Naive thymus-derived CD8-positive, alpha-beta T cell (primary cell): ENCODE measurements at places on chromosomes 11 and 22.

DNA sequence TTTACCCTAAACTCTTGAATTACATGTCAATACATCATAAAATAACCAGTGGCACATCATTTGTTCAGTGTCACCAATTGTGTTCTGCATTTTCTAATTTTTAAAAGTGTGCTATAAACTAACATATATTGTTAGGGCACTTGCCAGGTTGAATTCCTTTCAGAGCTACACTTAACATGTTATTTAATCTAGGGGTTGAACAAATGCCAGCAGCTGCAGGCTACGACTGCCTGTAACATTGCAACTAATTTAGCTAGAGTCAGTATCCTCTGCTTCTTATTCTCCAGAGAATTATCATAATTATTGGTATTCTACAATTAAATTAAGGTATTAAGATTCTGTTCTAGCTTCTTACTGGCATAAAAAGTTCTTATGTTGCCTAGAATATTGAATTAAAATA lies 46.4 kb upstream of the ARHGAP42 start:
- no peak overlapping the region for H3K4me3 ChIP-seq
- H3K4me1 ChIP-seq = no peaks in the 10 kb centered on the region
- no peak for DNase-seq
- H3K27ac ChIP-seq = no peak overlapping the region
- no peaks in the 10 kb centered on the region for H3K27me3 ChIP-seq
- H3K36me3 ChIP-seq = no peaks in the 10 kb centered on the region

DNA sequence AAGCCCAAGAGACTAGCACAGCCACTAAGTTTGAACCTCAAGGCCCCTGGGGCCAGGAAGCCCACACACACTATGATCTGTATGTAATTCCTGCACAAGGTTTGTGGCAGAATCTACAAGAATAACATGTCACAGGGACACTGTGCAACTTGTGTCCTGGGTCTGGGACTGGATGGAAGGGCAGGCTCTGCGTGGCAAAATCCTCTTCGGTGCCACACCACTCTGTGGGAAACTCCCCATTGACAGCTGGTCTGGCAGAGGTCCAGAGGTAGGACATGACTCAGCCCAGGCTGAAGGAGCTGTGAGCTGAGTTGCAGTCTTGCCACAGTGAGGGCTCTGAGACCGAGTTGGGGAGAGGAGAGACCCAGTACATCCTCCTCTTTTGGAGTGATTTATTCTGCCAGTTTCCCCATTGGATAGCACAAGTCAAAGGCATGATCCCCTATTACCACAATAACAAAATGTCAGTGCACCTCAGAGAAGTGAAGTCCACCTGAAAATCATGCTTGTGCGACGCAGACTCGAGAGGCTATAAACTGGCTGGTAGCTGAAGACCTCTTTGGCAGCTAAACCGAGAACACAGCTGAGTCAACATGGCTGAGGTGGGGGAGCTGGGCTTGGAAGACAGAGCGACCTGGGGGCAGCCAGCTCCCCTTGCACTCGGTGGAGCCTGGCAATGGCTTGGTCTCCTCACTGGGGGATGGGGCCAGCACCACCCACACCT lies 23.3 kb upstream of the SERPIND1 start:
- H3K36me3 ChIP-seq = no peaks in the 10 kb centered on the region
- H3K27ac ChIP-seq = peak overlapping the region; percentile 20
- no peak overlapping the region for H3K4me3 ChIP-seq
- no peaks in the 10 kb centered on the region for H3K27me3 ChIP-seq
- peaks cover 3% of the 10 kb centered on the region for H3K4me1 ChIP-seq

DNA sequence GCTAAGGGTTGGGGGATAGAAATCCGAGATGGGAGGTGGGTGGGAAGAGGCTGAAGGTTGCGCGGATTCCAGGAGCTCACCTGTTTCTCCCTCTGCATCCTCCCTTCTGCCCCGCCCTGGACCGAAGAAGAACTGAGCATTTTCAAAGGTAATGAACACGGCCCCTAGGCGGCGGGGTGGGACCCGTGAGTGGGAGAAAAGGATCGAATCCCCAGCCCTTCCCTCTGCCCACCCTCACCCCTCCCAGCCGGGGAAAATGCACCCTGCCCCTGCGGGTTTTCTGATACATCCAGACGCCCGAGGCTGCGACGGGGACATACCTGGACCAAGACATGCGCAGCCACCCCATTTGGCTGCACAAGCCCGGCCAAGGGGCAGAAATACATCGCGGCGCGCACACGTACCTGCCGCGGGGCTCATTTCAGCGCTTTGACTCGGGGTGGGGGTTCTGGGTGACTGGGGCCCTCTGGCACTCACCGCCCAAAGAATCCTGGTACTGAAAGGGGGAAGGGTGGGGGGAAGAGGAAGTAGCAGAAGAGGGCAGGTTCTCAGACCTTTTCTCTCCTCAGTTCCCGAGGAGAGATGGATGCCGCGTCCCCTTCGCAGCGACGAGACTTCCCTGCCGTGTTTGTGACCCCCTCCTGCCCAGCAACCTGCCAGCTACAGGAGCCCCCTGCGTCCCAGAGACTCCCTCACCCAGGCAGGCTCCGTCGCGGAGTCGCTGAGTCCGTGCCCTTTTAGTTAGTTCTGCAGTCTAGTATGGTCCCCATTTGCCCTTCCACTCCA lies 6.0 kb downstream of the VSIG2 start:
- H3K4me1 ChIP-seq = peaks cover 41% of the 10 kb centered on the region
- peak overlapping the region; percentile 97 for H3K4me3 ChIP-seq
- DNase-seq = no peak
- no peaks in the 10 kb centered on the region for H3K36me3 ChIP-seq
- H3K27me3 ChIP-seq = no peaks in the 10 kb centered on the region

GRCh38 chr11:2002807-2003206 lies 5.2 kb upstream of the H19 start:
- no peak overlapping the region for H3K4me3 ChIP-seq
- no peaks in the 10 kb centered on the region for H3K4me1 ChIP-seq
- no peak for DNase-seq

GRCh38 chr11:131689049-131689925 lies 318.9 kb downstream of the NTM start:
- no peak overlapping the region for H3K27ac ChIP-seq

GRCh38 chr22:22754268-22754657 lies 109.8 kb downstream of the GGTLC2 start:
- no peaks in the 10 kb centered on the region for H3K27me3 ChIP-seq
- no peak overlapping the region for H3K4me3 ChIP-seq
- DNase-seq = no peak
- peak overlapping the region; percentile 66 for H3K27ac ChIP-seq

- no peak overlapping the region for H3K4me3 ChIP-seq
- H3K27me3 ChIP-seq = no peaks in the 10 kb centered on the region
- DNase-seq = no peak
- no peak overlapping the region for H3K27ac ChIP-seq
- H3K36me3 ChIP-seq = no peaks in the 10 kb centered on the region
Observed at GRCh38 chr22:17939011-17939410, 85.3 kb downstream of the MICAL3 start.

DNA sequence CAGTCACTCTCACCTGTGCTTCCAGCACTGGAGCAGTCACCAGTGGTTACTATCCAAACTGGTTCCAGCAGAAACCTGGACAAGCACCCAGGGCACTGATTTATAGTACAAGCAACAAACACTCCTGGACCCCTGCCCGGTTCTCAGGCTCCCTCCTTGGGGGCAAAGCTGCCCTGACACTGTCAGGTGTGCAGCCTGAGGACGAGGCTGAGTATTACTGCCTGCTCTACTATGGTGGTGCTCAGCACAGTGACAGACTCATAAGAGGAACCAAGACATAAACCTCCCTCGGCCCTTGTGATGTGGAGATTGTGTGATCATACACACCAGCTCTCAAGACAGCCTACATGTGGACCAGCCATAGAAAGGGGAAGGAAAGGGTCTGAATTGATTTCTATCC lies 113.3 kb downstream of the ZNF280B start:
- no peak overlapping the region for H3K4me3 ChIP-seq
- peaks cover 18% of the 10 kb centered on the region for H3K27me3 ChIP-seq
- DNase-seq = no peak

DNA sequence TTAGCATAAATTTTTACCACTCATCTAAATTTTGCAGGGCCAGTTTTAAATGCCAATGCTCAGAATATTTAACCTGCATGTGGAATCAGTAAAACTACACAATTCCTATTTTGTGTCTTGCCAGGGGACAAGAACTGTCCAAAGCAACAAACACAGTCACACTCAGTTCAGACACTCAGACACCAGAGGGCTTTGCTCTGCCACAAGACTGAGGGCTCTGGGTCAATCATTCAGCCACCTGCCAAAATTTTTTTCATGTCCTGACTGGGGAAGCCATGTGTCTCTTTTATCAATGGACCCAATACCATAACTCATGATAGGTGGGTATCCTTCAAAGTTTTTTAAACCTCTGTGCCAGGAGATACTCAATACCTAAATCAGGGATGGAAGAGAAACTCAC lies 304.0 kb upstream of the ANO3 start:
- no peak overlapping the region for H3K4me3 ChIP-seq
- H3K27me3 ChIP-seq = no peaks in the 10 kb centered on the region
- H3K4me1 ChIP-seq = no peaks in the 10 kb centered on the region
- no peaks in the 10 kb centered on the region for H3K36me3 ChIP-seq
- H3K27ac ChIP-seq = no peak overlapping the region

DNA sequence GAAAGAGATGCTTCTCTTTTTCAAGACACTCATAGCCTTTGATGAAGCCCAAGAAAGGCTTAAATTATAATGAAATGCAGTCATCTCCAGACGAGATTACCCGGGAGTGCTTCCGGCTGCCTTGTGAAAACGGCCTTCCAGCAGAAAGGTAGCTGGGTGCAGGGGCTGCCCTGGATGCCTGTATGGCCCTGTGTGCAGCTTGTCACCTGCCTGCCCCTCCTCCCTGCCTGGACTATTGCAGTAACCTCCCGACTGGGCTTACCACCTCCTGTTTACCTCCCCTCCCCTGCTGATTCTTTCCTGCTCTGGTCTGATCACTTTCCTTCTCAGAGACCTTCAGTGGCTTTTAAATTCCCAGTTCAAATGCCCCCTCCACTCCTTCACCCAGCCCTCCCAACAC lies 126.4 kb upstream of the SYT13 start:
- H3K27me3 ChIP-seq = peaks cover 18% of the 10 kb centered on the region
- no peaks in the 10 kb centered on the region for H3K36me3 ChIP-seq
- no peak overlapping the region for H3K4me3 ChIP-seq
- H3K4me1 ChIP-seq = no peaks in the 10 kb centered on the region
- no peak for DNase-seq
- H3K27ac ChIP-seq = no peak overlapping the region

DNA sequence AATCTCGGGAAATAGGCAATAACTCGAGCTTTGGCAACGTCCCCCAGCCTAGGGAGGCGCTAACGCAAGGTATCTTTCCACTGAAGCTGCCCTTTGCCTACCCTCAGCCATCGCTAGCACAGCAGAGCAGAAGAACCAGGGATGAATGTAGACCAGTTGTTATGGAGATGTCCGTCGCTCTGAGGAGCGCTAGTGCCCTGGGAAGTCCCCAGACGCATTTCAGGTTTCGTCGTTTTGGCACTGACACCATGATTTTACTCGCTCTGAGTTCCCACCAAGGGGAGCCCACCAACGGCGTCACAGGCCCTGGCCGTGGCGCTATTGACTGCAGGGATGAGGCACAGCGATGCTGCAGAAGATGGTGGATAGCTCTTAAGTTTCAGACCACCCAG lies 22.7 kb upstream of the BDNF start:
- H3K4me3 ChIP-seq = no peak overlapping the region
- no peak for DNase-seq
- H3K27me3 ChIP-seq = peaks cover 55% of the 10 kb centered on the region

DNA sequence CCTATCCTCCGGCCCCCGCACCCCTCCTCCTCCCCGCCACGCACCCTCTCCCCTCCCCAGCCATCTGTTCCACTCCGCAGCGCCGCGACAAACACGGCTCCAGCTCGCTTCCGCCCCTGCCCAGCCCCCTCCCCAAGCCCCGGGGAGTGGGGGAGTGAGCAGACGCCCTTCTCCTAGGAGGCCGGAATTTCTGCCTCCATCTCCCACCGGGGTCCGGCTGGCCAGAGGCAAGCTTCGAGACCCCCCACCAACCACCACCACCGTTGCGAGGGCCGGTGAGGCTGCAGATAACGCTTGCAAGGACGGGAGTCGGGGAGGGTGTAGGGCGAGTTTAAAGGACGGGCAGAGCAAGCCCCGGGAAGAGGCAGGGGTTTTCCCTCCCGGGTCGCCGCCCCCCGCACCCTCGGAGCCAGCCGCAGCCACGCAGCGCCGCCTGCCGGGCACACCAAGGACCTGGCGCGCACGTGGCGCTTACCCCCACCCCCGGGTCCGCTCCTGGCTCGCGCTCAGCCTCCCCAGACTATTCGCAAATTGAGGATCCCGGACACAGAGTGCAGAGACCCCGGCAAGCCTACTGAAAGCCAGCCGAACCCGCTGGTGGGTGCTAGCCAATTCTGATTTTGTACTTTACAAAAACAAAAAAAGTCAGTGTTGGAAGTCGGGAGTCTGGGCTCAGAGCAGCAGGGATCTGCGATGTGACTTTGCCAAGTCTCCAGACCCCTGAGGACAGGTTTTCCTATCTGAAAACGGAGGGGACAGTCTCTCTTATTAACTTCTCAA lies 22.6 kb downstream of the RTN4RL2 start:
- peak overlapping the region; percentile 45 for H3K4me3 ChIP-seq
- DNase-seq = peak; percentile 49
- H3K27ac ChIP-seq = no peak overlapping the region
- H3K27me3 ChIP-seq = peaks cover 24% of the 10 kb centered on the region
- H3K36me3 ChIP-seq = peaks cover 13% of the 10 kb centered on the region
- peaks cover 8% of the 10 kb centered on the region for H3K4me1 ChIP-seq

DNA sequence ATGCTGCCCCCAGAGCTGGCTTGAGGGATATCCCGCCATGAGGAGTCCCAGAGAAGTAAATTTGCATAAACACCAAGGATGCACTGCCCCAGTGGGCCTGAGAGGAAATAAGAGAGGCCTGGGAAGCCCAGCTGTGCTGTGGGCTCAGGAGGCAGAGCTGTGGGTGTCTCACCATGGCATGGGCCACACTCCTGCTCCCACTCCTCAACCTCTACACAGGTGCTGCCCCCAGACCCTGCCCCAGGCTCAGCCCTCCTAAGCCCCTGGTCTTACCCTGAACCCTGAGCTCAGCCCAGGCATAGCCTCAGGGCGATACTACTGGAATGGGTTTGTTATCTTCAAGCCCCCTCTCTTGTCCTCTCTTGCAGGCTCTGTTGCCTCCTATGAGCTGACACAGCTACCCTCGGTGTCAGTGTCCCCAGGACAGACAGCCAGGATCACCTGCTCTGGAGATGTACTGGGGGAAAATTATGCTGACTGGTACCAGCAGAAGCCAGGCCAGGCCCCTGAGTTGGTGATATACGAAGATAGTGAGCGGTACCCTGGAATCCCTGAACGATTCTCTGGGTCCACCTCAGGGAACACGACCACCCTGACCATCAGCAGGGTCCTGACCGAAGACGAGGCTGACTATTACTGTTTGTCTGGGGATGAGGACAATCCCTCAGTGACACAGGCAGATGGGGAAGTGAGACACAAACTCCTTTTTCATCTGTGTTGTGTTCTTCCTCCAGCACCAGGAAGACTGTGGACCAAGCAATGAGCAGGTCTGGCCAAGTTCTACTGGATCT lies 59.9 kb downstream of the GGTLC2 start:
- no peak overlapping the region for H3K27ac ChIP-seq
- no peak for DNase-seq
- H3K36me3 ChIP-seq = no peaks in the 10 kb centered on the region
- no peaks in the 10 kb centered on the region for H3K27me3 ChIP-seq
- no peak overlapping the region for H3K4me3 ChIP-seq
